ENCODE measurements at places on chromosomes 7 and 10. TPM values are rescaled to one million over a fixed set of nuclear protein-coding genes. Genes with fewer than 3 reads are reported as not detected.

Gene SLC29A4
- total RNA-seq = 0.51 TPM

Gene ING3
- total RNA-seq = 22.2 TPM

Gene ATXN7L1
- total RNA-seq = 24.8 TPM

Gene MYH16
- total RNA-seq = not detected

Gene PRKG1
- not detected for total RNA-seq

Gene CTAGE15
- total RNA-seq = not detected

Gene GPR15LG
- total RNA-seq = not detected

Gene GIMAP5
- total RNA-seq = 149 TPM

Gene NUTM2D
- total RNA-seq = 2.9 TPM

Gene SDK1
- total RNA-seq = 0.45 TPM

Gene CCM2
- 125 TPM for total RNA-seq

Gene CCSER2
- total RNA-seq = 85.1 TPM

Gene CALML5
- total RNA-seq = not detected

Gene GSDME
- 2.9 TPM for total RNA-seq

Gene VWA2
- total RNA-seq = not detected

Gene ADRB1
- total RNA-seq = not detected

Gene EGFR
- total RNA-seq = not detected

Measured in activated naive CD4-positive, alpha-beta T cell treated with anti-CD3 and anti-CD28 coated beads, Interleukin-2, amount 10 ng/mL, durations not matched to agents 5 hours and 36 hours (primary cell).